ENCODE measurements at places on chromosomes 2 and 18.

DNA sequence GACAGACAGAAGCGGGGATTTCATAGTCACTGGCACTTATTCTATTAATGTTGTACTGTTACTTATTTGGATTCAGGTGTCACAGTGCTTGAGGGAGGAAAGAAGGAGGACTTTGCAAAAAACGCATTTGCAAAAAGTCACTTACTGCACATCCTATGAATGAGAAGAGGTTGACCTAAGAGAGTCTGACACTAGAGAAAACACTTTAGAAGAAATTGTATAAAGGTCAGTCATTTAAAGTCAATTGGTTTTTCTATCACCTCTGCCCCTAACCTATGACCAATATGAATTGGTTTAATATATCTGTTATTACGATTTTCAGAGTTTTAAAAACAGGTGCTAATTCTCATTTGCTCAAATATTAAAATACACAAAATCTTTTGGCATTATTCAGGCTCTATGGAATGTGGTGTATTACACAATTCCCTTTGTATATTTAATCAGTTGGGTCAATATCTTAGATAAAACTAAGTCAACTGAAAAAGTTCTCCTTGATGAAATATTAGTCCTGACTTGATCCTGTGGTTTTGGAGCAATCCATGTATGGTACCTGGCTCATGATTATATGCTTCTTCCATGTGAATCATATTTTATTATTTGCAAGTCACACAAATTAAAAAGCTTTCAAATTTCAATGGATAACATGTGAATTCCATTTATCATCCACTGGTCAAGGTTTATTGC, 157.4 kb downstream of the CDH2 start:
- no peak for DNase-seq

DNA sequence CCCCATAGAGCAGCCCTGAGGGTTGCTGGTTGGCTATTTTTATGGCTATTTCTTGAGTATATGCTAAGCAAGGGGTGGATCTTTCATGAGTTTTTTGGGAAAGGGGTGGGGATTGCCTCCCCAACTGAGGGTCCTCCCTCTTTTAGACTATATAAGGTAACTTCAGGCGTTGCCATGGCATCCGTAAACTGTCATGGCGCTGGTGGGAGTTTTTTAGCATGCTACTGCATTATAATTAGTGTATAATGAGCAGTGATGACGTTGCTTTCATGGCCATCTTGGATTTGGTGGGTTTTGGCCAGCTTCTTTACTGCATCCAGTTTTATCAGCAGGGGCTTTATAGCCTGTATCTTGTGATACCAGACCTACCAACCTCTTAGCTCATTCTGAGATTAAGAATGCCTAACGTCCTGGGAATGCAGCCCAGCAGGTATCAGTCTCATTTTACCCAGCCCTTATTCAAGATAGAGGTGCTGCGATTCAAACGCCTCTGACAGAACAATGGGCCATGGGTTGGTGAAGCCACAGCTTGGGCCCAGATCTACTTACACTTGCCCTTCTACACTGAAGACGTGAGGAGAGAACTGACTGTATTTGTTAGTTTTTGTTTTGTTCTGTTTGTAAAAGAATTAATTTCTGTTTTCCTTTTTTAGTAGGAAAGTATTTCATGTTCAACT, 53.8 kb upstream of the TMEM163 start:
- no peak for DNase-seq

GRCh38 chr2:220628252-220628651, 943.9 kb downstream of the EPHA4 start:
- no peak for DNase-seq

DNA sequence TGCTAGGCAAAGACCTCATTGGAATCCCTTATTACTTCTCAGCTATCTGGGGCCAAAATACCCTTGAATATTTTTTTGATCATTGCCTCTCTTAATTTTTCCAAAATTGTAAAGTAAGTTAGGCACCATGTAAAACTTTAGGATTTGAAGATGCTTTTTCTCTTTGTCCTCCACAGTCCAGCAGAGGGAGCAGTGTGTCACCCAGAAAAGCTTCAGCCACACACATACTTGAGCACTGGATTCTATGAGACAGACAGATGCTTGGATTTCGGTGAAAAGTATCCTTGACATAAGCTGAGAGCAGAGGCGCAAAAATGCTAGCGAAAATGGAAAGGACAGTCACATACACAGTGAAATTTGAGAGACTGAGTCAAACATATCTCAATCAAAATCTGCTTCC, 74.7 kb upstream of the KCNJ3 start:
- DNase-seq: peak; percentile 44

DNA sequence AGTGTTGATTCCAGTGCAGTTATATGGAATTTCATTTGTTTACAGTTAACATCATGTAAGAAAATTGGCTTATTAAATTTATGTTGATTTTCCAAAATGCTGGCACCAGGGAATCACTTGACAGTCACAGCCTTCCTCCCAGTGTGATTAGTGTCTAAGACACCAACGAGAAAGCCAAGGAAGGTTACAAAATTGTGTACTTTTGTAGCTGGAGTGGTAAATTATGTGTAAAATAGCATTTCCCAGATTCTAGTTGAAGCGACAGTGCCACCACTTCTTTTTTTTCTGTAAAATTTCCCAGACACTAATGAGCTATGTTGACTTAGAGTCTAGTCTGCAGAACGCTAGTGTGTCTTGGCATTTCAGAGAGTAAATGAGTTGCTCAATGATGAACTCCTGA, 101.3 kb downstream of the NCK2 start:
- DNase-seq: no peak

GRCh38 chr2:19474128-19474527, 115.7 kb upstream of the OSR1 start:
- DNase-seq: peak; percentile 80

DNA sequence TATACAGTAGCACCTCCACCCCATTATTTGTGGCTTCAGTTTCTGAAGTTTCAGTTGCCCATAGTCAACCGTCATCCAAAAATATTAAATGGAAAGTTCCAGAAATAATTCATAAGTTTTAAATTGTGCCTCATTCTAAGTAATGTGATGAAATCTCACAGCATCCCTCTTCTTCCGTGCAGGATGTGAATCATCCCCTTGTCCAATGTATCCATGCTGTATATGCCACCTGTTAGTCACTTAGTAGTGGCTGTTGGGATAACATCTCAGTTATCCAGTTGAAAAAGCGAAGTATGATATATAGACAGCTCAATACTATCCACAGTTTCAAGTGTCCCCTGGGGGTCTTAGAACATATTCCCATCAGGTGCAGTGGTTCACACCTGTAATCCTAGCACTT, 119.1 kb upstream of the OTX1 start:
- peak; percentile 28 for DNase-seq

DNA sequence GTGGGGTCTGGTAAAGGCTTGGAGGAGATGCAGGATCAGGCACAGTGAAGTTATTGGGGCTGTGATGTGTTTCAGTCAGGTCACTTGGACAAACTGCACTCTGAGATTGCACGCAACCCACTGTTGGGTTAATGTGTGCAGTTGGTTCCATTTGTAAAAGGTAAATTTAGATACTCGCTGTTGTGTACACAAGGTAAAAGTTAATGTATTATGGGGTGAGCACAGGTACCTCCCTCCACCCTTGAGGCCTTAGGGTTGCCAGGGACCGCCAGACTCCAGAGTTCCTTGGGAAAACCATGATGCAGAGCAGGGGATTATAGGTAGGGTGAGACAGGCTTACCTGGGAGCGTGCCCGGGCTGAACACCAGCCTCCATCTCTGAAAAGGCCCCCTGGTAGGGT, 20.1 kb downstream of the IMPA2 start:
- no peak for DNase-seq

DNA sequence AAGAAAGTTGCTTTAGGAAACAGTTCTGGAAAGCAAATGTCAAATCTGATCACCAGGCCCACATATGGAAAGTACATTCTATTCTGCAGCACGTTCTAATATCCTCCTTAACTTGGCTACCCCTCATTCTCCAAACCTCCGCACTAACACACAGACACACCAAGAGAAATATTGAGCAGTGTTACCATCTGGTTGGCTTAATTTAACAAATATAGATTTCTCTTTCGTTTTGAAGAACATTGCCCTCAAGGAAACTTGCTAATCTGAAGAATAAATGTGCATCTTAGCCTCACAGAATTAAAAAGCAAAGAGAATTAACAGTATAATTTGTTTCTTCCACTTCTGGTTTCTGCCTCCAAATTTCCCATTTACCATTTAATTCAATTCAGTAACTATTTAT, 72.8 kb upstream of the TTC39C start:
- no peak for DNase-seq

DNA sequence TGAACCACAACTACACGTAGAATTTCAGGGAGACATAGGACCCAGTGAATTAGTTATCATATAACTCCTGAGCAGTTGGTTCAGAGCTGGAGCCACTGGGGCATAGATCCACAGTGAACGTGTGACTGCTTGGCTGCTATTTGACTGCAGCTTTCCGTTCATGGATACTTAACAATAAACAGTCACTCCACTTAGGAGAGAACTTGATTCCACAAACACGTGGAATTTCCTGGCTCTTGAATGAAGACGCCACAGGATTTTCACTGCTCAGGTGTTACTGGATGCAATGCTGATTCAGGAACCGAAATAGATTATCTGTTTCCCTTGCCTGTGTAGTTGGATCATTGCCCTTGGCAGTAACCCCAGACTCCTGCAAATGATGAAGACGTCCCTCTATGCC, 679.1 kb upstream of the ZEB2 start:
- no peak for DNase-seq

DNA sequence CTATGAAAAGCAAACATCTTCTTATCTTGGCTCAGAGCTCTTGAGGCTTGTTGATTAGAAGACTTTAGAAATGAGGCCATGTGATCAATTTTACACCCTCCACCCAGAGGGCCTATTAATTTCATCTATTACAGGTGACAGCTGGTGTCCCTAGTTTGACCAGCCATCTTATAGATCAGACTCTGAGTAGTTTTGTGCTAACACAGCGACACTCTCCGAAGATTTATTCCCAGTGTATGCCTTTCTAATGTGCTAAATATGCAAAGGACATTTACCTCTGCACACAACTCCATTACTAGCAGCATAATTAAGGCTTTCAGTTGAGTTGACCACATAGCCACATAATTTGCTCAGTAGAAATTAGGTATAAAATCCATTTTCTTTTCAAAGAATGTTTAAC, 2.6 kb upstream of the RFX8 start:
- DNase-seq: no peak

- peak; percentile 35 for DNase-seq
These were observed 175.2 kb upstream of the CCDC150 start for GRCh38 chr2:196464311-196464710.

DNA sequence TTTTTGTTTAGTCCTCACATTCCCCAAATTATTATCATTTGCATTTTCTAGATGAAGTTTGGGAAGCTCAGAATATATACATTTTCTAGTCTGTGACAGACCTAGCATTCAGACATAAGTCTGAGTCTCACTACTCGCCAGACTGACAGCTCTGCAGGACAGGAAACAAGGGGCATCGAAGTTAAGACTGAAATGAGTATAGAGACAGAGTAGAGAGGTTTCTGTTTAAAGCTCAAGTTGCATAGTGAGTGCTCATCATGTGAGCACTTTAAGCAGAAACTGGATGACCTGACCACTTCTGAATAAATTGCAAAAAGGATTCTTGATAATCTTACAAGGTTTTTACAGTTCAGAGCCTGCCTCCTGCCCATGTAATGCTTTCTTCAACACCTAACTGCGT, 1.1 kb downstream of the HADHB start:
- DNase-seq: peak; percentile 30

GRCh38 chr2:149577269-149577668, 10.3 kb downstream of the MMADHC start:
- no peak for DNase-seq

DNA sequence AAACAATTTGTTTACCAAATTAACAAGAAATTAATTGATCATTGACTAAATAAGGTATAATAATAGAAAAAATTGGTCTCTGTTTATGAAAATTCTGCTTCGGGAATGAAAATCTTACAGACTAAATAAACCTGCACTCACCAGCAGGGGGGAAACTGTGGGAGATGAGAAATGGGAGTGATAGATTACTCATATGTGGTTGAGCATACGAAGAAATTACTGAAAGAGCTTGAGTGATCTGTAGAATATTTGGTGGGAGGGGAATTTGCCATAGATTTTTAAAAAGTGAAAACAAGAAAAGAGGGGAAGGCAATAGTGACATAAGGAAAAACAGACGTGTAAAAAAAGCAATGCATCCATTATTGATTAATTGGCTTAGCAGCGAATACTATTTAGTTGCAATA, 2.2 kb downstream of the HMSD start:
- DNase-seq: peak; percentile 52

DNA sequence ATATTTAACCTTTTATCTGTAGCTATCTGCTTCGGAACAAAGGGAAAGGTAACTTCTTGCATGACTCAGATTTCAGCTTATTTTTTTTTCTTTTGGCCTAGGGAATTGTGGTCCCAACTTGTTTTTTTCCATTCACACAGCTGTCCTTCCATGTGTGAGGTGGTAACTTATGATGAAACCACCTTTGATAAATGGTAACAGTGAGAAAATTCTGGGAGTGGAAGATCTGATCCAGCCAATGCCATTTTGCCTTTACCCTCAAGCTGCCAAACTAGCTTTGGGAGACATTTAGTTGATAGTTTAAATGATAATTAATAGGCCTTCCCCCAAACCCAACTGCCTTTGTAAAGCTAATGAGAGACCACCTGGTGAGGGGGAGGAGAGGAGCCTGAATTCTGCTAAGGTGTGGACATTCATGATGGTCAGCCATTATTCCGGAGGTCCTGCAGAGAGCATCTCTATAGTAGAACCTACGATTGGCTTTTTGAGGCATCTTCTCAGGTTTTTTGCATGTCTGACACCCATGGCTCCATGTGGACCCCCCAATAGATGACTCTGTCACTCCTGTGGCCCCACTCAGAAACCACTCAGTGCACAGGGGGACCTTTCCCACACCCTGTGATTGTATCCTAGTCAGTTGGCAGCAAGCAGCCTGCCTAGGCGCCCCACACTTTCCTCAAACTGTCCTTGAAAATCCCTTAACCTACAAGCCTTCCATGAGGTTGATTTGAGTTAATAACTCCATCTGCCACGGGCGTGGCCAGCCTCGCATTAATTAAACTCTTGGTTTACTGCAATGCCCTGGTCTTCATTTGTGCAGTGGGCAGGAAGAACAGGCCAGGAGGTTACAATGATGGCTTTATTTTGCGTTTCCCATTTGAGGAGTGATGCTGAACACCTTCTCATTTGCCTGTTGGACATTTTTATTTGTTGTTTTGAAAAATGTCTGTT, 263.5 kb upstream of the PXDN start:
- no peak for DNase-seq

DNA sequence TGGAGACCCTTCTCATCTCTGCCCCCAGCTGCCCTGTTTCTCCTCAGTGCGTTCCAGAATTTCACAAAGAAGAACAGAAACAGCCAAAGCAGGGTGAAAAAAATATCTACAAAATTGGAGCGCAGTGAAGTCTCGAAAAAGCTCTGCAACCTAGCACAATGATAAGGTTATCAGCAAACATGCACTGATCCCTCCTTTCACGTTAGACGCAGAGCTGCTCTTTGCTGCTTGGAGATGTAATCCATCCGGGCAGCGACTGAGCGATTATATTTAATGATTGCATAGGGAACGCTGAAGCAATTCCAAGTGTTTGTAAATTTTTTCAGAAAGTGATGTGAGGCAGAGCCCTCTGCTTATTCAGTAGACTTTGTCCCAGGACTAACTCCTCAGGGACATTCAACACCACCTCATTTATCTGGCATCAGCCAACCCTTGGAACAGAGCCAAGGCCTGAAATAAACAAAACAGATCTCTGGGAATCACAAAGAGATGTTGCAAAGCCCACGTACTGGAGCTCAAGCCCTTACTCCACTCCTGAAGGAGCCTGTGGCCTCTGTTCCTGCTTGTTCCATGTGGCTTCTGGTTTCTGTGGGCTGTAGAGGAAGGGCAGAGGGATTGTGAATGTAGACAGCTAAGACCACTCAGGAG, 172.6 kb upstream of the BCL2L11 start:
- peak; percentile 38 for DNase-seq

- DNase-seq: no peak
These were observed 60.6 kb downstream of the DDX1 start for GRCh38 chr2:15652252-15652651.

All from fibroblast of mammary gland (primary cell).